ENCODE measurements at places on chromosomes 6 and 20.

- DNase-seq, result no peak
Measured at GRCh38 chr20:62602550-62602949, 39.8 kb upstream of the SLCO4A1 start.

- no peak for DNase-seq
Measured at GRCh38 chr6:163301726-163302635, 112.5 kb upstream of the QKI start.

DNA sequence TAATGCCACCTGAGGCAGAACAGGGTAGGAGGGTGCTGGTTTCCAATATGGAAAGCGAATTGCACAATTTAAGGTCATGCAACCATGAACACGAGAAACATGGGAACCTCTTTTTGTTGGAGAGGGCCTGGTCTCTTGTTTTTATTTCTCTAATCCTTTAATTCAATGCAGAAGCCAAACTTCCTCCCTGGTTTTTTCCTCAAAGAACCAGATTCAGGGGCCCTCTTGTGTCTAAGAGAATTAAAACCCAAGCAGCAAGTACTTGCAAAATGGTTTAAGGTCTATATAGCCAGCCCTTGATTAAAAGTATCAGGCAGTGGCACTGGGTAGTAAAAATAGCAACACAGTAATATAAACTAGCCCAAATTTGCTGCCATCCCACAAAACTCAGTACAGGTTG, 19.5 kb downstream of the GSTA4 start:
- no peak for DNase-seq

DNA sequence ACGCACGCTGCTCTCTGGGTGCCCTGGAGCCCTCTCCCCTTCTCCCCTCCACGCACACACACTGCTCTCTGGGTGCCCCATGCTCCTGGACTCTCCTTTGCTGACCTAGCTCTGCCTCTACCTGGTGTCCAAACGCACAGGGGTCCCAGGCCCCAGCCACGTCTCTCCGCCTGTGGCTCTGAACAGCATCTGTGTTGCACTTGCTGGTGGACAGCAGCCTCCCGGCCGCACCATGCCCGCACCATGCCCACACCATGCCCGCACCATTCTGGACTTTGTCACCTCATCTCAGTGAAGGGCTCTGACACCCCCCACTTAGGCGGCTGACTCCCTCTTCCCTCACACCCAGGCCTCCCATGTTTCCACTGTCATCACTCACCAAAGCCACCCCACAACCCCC, 21.8 kb downstream of the TCFL5 start:
- DNase-seq, result no peak
